ENCODE measurements at places on chromosomes 7 and 10.

- no peak for DNase-seq
Observed at GRCh38 chr7:107972075-107972482, 30.9 kb downstream of the LAMB1 start.

DNA sequence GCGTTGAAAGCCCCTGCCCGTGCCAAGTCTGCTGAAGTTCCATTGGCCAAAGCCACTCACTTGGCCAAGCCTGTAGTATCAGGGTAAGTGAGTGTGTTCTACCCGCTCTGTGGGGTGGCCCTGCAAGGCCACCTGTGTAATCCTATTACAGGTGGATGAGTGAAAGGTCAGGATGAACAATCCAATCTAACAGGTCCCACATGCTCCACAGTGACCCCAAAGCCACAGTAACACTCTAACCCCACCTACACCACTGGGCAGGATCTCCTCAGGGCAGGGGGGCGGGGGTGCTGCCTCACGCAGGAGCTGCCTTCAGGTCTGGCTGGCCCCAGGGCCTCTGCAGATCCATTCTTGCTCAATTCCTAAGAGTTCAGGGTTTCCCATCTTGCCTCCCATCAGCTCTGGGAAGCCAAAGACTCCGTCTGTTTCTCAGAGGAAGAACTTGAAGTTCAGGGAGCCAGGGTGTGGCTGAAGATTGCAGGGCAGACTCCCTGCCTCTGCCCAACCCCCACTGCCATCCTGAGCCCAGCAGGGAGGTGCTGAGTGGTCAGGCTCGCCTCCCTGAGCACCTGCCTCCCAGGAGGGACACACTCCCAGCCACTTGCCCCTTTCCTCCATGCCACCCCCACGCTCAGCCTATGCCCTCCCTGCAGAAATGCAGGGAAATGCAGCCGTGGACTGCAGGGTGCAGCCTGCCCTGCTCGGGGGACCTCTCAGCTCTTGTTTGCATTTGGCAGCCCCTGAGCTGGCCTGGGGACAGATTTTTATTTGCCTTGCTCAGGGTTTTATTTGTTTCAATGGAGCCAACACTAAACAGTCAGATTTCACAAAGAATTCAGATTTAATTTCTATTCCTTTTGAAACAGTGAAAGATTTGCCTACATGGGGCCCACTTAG is 9.8 kb upstream of the COMTD1 start:
- DNase-seq, result no peak

DNA sequence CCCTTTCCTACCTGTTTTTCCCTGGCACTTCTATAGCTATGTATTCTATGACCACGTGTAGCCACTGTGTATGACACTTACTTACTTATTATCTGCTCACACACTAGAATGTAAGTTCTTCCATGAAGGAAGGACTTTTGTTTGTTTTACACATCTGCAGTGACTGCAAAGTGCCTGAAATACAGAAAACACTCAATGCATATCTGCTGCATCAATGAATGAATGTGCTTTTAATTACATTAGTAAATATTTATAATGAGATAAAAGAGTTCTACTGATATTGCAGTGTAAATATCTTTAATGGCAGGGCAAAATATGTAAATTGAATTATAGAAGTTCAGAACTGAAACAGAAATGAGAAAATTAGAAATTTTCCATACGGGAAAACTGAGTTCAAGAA is 43.5 kb upstream of the CDC14C start:
- no peak for DNase-seq

- no peak for DNase-seq
Observed at GRCh38 chr7:17558135-17558534, 259.7 kb downstream of the AHR start.

DNA sequence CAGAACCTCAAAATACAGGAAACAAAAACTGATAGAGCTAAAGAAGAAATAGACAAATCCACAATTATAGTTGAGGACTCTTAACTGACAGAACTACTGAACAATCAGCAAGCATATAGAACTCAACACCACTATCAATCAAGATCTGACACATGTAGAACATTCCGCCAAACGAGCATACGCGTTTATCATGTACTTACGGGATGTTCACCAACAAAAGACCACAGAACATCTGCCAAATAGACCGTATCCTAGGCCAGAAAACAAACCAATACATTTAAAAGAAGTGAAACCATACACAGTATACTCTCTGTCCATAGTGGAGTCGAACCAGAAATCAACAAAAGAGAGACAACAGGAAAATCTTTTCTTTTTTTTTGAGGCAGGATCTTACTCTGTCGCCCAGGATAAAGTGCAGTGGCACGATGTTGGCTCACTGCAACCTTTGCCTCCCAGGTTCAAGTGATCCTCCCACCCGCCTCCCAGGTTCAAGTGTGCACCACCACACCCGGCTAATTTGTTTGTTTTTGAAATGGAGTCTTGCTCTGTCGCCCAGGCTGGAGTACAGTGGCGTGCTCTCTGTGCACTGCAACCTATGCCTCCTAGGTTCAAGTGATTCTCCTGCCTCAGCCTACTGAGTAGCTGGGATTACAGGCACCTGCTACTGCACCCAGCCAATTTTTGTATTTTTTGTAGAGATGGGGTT is 5.1 kb downstream of the GNA12 start:
- DNase-seq, result no peak

- no peak for DNase-seq
Observed at GRCh38 chr7:64884085-64884912, 18.8 kb upstream of the ZNF273 start.

- DNase-seq, result no peak
Observed at GRCh38 chr7:138435231-138435919, 24.7 kb upstream of the TRIM24 start.

- no peak for DNase-seq
Observed at GRCh38 chr7:1933066-1933750, 263.1 kb downstream of the ELFN1 start.

DNA sequence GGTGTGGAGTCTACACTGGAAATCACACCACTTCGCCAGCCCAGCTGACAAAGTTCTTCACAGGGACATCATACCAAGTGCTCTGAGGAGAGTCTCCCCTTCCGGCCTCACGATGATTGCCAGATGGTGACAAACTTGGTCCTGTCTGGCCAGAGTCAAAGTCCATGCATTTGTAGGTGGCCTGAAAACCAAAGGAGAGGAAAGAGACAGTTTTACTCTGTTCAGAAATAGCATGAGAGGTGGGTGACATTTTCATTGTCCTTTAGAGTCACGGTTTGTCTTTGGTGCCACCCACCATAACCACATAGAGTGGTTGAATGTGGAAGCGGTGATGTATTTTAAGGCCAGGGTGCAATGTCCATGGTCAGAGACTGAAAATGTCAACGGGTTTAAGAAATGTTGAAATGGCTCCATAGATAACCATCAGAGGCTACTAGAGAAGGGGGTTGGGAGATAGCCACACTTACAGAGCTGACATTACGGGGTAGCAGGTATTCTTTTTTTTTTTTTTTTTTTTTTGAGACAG is 33.0 kb downstream of the BTBD16 start:
- DNase-seq, result no peak

DNA sequence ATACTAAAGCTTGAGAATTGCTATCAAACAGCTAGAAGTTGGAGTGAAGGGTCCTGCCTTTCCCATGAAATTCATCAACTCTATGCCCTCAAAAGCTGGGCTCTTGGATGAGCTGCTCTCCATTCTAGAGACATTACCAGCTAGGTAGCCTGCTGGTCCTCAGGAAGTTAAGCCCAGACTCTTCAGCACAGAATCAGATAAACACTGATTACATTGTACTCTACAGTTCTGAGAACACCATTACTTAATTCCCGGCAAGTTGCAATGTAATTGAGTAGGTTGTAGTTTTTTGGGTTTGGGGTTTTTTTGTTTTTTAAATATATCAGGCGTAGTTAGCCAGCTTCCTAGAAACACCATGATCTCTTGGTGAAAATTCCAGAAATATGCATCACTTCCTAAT is 84.1 kb upstream of the PIK3CG start:
- no peak for DNase-seq

- no peak for DNase-seq
Observed at GRCh38 chr7:67463983-67464382, 467.4 kb downstream of the TYW1 start.
